ENCODE measurements at places on chromosomes 13 and 19. TPM values are rescaled to one million over a fixed set of nuclear protein-coding genes. Genes with fewer than 3 reads are reported as not detected.
A peak's percentile ranks its signal among the peaks of the same experiment; 100 is the strongest.

Gene ONECUT3
- not detected for total RNA-seq

Gene ANKRD10
- 176 TPM for total RNA-seq

Gene CPB2
- not detected for total RNA-seq

Gene ZNF99
- total RNA-seq: 0.05 TPM

Gene KLK12
- total RNA-seq: not detected

Gene ZNF528
- 20.8 TPM for total RNA-seq

Gene OVOL3
- total RNA-seq: not detected

Gene CDC42EP5
- 19.8 TPM for total RNA-seq

Gene KIR3DL1
- not detected for total RNA-seq

DNA sequence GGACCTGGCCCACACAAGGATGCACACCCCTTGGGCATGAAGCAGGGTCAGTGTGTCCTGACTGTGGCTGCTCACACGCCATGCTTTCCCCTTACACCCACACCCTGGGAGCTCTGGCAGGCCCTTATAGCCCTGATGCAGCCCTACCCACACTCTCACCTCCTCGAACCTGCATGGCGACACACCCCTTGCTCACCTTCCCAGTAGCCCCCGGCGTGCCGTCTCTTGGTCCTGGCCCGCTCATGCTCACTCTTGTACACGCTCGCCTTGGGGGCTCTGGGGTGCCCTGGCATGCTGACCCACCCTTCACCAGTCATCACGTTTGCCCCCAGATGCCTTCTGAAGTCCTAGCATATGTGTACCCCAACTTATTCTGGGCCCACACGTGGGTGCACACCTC lies 56.1 kb downstream of the MAP4K1 start:
- H3K36me3 ChIP-seq: peaks cover 16% of the 10 kb centered on the region
- H3K27ac ChIP-seq: no peak overlapping the region
- no peak overlapping the region for H3K4me3 ChIP-seq
- no peak for DNase-seq
- no peaks in the 10 kb centered on the region for H3K27me3 ChIP-seq

DNA sequence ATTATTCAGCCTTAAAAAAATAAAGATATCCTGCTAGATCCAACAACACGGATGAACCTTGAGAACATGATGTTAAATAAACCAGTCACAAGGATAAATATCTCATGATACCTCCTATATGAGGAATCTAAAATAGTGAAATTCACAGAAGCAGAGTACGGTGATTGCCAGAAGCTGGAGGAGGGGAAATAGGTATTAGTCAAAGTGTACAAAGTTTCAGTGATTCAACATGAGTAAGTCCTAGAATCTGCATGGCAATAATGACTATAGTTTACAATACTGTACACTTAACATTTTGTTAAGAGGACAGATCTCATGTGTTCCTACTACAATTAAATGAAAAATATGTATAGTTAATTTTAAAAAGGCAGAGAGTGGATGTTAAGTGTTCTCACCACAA lies 206.6 kb upstream of the SLC10A2 start:
- H3K4me3 ChIP-seq: no peak overlapping the region
- H3K36me3 ChIP-seq: peaks cover 9% of the 10 kb centered on the region
- DNase-seq: no peak

- no peak for DNase-seq
- no peak overlapping the region for H3K27ac ChIP-seq
- peaks cover 75% of the 10 kb centered on the region for H3K27me3 ChIP-seq
- no peak overlapping the region for H3K4me3 ChIP-seq
- H3K36me3 ChIP-seq: no peaks in the 10 kb centered on the region
- peaks cover 9% of the 10 kb centered on the region for H3K4me1 ChIP-seq
Observed at GRCh38 chr13:63540061-63540460, 2124.4 kb upstream of the PCDH20 start.

GRCh38 chr13:41561170-41561569 lies 103.8 kb downstream of the RGCC start:
- no peak overlapping the region for H3K4me3 ChIP-seq
- no peaks in the 10 kb centered on the region for H3K36me3 ChIP-seq
- no peaks in the 10 kb centered on the region for H3K4me1 ChIP-seq
- no peak overlapping the region for H3K27ac ChIP-seq

DNA sequence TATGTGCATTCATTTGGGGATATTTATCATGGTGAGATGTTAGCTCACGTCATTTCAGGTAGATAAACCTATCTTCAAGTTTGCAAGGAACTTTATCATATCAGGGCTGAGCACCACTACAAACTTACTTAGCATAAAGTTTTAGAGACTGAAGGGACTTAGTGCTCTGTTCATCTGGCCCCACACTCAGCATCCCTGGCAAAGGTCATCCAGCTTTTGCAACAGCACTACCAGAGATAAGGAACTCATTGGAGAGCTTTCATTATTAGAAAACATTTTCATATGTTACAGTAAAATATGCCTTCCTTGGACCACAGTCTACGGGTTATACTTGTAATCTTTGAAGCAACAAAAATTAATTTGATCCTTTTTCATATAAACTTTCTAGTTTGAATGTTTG lies 263.4 kb downstream of the POU4F1 start:
- H3K36me3 ChIP-seq: no peaks in the 10 kb centered on the region
- DNase-seq: no peak
- no peaks in the 10 kb centered on the region for H3K4me1 ChIP-seq
- H3K27ac ChIP-seq: no peak overlapping the region
- no peaks in the 10 kb centered on the region for H3K27me3 ChIP-seq

- peaks cover 12% of the 10 kb centered on the region for H3K27me3 ChIP-seq
- peaks cover 14% of the 10 kb centered on the region for H3K36me3 ChIP-seq
- no peak for DNase-seq
- H3K27ac ChIP-seq: no peak overlapping the region
- H3K4me1 ChIP-seq: peaks cover 4% of the 10 kb centered on the region
- H3K4me3 ChIP-seq: no peak overlapping the region
Observed at GRCh38 chr19:19278315-19278714, 5.2 kb upstream of the TM6SF2 start.

DNA sequence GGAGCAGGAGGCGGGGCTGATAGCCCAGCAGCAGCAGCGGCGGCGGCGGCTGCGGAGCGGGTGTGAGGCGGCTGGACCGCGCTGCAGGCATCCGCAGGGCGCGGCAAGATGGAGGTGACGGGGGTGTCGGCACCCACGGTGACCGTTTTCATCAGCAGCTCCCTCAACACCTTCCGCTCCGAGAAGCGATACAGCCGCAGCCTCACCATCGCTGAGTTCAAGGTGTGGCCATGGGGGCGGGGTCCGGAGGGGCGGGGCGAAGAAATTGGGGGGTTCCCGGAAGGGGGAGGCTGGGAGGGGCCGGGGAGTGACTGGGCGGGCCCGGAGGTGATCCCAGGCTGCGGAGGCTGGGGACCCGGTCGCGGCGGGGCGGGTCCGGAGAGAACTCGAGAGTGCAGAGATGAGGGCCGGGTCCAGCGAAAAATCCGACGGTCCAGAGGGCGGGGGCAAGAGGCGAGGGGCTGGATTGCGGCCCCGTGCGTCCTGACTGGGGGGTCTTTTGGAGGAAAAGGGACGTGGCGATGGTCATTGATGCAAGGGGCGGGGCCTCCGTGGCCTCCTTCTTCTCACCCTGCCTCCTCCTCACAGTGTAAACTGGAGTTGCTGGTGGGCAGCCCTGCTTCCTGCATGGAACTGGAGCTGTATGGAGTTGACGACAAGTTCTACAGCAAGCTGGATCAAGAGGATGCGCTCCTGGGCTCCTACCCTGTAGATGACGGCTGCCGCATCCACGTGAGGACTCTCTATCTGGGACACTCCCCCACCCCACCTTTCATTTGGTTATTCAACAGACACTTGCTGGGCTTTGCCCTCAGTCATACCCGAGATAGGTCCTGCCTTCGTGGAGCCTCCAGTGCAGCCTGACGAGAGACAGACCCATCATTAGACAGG lies at the start of gene TBCB:
TSS of gene TBCB (plus strand) at position 16 of the 891 bp plus-strand sequence. CDS start at position 109, 93 bp downstream.
- H3K4me3 ChIP-seq: peak within 1 kb of the TSS; percentile 95
- H3K4me1 ChIP-seq: peaks cover 40% of the 10 kb centered on the region
- peak within 1 kb of the TSS; percentile 100 for H3K27ac ChIP-seq

DNA sequence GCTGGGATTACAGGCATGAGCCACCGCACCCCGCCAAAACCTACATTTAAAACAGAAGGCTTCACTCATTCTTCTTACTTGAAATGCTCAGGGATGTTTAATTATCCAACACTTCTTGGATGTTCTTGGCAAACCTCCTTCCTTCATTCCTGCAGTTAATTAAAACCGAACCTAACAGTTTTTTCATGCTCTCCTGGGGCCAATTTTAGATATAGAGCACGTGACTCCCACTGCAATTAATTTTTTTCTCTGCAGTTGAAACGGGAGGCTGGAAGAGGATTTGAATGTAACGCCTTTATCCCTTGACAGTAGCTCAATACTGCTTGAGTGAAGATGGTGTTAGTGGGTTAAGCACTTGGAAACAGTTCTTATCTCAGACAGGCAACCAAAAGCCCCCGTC lies 4.6 kb upstream of the ACTL9 start:
- peaks cover 13% of the 10 kb centered on the region for H3K27me3 ChIP-seq
- no peak overlapping the region for H3K4me3 ChIP-seq
- no peak overlapping the region for H3K27ac ChIP-seq
- no peaks in the 10 kb centered on the region for H3K4me1 ChIP-seq

DNA sequence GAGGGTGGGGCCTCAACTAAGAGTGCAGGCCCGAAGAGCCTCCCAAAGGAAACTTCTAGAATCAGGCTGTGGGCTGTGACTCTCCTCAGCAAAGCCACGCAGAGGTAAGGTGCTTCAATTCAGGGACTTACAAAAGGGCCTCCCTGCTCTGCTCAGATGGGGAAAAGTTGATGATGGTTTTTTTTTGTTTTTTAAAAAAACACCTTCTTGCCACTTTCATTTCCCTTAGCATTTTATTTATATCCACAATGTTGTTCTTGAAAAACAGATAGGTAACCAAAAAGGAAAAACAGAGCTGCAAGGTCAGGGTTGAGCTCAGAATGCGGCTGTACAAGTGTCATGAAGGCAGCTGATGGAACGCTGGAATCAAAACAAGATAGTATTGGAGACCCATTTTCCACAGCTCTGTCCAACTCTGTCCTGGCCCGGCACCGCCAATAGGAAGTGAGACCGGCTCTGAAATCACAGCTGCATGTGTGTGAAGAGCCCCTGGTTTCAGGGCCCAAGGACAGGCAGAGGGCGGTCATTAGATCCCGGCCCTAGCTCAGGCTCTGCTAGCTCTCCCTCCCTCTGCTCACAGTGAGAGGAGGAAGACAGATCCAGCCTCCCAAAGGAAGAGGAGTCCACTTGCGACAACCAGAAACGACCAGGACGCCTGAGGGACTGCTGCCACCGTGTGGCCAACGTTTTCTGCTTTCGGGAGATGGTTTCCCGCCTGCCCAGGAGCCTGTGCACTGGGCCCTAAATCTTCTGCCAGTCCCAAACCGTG lies 58.3 kb downstream of the KLF2 start:
- H3K27ac ChIP-seq: 0 out of 2 replicates have a peak overlapping the region, but pooled peaks have one; percentile 23
- no peak overlapping the region for H3K4me3 ChIP-seq
- no peaks in the 10 kb centered on the region for H3K4me1 ChIP-seq
- H3K27me3 ChIP-seq: no peaks in the 10 kb centered on the region
- H3K36me3 ChIP-seq: peaks cover 12% of the 10 kb centered on the region

GRCh38 chr13:33129886-33130285 lies 113.7 kb downstream of the KL start:
- no peak overlapping the region for H3K4me3 ChIP-seq
- no peak overlapping the region for H3K27ac ChIP-seq
- no peak for DNase-seq
- H3K4me1 ChIP-seq: peaks cover 16% of the 10 kb centered on the region
- no peaks in the 10 kb centered on the region for H3K36me3 ChIP-seq

GRCh38 chr13:24007979-24008620 lies 110.8 kb upstream of the C1QTNF9B start:
- no peak for DNase-seq
- H3K27me3 ChIP-seq: no peaks in the 10 kb centered on the region
- H3K4me3 ChIP-seq: no peak overlapping the region
- H3K36me3 ChIP-seq: no peaks in the 10 kb centered on the region
- H3K27ac ChIP-seq: no peak overlapping the region
- peaks cover 19% of the 10 kb centered on the region for H3K4me1 ChIP-seq

DNA sequence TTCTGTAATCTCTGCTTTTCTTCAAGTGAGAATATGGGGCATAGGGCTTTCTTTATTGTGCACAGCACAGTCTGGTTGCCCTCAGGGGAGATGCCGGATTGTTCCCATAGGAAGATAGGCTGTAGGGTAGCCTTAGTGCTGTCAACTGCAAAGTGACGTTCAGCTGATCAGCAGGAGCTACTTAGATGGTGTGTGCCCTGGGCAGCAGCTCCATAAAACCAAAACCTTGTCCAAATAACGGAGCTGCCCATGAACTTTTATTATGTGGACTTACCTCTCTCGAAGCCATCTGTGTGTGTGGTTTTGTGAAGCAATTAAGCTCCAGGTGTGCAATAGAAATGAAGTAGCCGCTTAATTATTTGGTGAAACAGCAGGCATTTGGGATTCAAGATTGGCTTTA lies 120.0 kb upstream of the RNF113B start:
- H3K4me1 ChIP-seq: peaks cover 34% of the 10 kb centered on the region
- H3K27me3 ChIP-seq: no peaks in the 10 kb centered on the region
- no peak overlapping the region for H3K4me3 ChIP-seq
- H3K27ac ChIP-seq: no peak overlapping the region
- H3K36me3 ChIP-seq: no peaks in the 10 kb centered on the region

- H3K36me3 ChIP-seq: peaks cover 58% of the 10 kb centered on the region
- peaks cover 16% of the 10 kb centered on the region for H3K27me3 ChIP-seq
- H3K4me1 ChIP-seq: no peaks in the 10 kb centered on the region
- DNase-seq: no peak
- no peak overlapping the region for H3K27ac ChIP-seq
Observed at GRCh38 chr19:55902080-55902751, 29.9 kb downstream of the NLRP13 start.

GRCh38 chr13:63516124-63516523 lies 2100.5 kb upstream of the PCDH20 start:
- H3K27me3 ChIP-seq: no peaks in the 10 kb centered on the region
- DNase-seq: no peak
- no peaks in the 10 kb centered on the region for H3K4me1 ChIP-seq

DNA sequence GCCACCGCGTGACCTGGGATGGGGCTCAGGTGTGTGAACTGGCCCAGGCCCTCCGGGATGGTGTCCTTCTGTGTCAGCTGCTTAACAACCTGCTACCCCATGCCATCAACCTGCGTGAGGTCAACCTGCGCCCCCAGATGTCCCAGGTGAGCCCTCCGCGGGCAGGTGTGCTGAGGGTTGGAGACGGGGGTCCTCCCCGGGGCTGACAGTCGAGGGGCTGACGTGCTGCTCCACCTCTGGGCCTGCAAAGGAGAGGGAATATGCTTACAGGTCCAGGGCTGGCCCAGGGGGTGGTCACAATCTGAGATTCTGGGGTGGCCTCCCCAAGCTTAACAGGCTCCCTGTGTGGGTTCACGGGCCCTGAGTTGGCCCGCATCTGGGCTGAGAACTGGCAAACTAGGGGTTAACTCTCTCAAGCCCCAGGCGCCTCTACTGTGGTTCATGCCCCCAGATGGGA lies 386 bp downstream of the VAV1 start:
- peaks cover 6% of the 10 kb centered on the region for H3K4me1 ChIP-seq
- DNase-seq: no peak
- no peaks in the 10 kb centered on the region for H3K27me3 ChIP-seq

DNA sequence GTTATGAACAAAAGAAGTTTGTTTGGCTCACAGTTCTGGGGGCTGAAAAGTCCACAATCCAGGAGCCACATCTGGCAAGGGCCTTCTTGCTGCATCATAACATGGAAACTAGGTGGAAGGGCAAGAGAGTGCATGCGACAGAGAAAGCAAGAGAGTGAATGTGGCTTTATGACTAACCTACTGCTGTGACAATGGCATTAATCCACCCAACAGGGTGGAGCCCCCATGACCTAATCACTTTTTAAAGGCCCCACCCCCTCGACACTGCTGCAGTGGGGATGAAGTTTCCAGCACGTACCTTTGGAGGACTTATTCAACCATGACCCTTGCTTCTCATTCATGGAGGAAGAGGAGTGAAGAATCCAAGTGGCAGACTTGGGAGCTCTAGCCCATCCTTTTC lies 30.0 kb upstream of the RFXAP start:
- no peaks in the 10 kb centered on the region for H3K36me3 ChIP-seq
- peaks cover 18% of the 10 kb centered on the region for H3K4me1 ChIP-seq
- no peaks in the 10 kb centered on the region for H3K27me3 ChIP-seq
- H3K4me3 ChIP-seq: no peak overlapping the region
